ENCODE measurements at places on chromosomes 13 and 19.

DNA sequence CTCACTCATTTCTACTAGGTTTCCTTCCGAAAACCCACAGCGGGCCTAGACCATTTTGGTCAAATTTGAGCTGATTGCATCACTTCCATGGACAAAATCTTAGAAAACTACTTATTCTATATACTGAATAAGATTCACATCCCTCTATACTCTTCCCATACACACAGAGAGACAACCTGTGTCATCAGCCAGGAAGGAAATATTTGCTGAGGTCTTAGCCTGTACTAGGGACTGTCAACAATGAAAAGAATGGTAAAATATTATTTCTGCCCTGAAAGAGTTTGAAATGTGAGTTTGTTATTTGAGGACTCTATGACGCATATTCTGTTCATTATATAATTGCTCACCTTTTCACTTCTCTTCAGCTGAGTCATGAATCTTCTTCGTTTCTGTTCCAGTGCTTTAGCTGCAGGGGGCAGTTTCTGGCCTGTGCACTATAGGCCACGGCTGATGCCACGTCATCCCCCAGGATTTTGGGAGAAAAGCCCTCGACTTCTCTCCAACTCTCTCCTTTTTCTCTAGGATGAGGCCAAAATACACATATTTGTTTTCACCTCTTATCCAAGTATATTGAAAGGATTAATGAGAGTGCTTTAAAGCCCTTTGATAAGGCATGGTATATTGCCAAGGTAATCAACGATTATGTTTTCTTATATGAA is 47.7 kb downstream of the GSX1 start:
- no peak for DNase-seq

- DNase-seq, result no peak
Measured at GRCh38 chr13:41603917-41604316, 146.6 kb downstream of the RGCC start.

GRCh38 chr19:2248136-2249009 is 750 bp upstream of the AMH start:
- no peak for DNase-seq

GRCh38 chr19:30152510-30153291 is 210.7 kb downstream of the URI1 start:
- DNase-seq, result no peak

DNA sequence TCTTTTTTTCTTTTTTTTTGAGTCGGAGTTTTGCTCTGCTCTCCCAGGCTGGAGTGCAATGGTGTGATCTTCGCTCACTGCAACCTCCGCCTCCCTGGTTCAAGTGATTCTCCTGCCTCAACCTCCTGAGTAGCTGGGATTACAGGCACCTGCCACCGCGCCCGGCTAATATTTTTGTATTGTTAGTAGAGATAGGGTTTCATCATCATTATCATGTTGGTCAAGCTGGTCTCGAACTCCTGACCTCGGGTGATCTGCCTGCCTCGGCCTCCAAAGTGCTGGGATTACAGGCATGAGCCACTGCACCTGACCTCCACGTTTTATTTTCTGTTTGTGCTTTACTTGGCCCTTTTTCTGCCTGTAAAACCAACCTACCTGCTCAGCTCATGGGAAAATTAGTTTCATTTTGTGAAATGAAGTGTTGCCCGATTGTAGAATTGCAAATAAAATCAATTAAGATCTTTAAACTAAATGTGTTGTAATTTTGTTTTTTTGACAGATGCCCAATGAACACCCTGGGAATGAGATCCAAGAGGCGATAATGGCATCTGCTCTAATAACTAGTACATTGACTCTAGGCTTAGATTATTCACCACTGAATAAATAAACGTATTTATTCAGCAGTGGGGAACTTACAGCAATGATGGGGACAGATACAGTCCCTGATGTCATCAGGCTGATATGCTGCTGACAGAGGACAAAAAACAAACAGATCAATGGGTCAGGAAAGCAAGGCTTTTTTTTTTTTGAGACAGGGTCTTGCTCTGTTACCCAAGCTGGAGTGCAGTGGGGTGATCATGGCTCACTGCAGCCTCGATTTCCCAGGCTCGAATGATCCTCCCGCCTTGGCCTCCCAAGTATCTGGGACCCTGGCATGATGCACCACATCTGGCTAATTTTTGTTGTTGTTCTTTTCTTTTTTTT is 2.2 kb upstream of the RAB11B start:
- DNase-seq, result peak; percentile 13

DNA sequence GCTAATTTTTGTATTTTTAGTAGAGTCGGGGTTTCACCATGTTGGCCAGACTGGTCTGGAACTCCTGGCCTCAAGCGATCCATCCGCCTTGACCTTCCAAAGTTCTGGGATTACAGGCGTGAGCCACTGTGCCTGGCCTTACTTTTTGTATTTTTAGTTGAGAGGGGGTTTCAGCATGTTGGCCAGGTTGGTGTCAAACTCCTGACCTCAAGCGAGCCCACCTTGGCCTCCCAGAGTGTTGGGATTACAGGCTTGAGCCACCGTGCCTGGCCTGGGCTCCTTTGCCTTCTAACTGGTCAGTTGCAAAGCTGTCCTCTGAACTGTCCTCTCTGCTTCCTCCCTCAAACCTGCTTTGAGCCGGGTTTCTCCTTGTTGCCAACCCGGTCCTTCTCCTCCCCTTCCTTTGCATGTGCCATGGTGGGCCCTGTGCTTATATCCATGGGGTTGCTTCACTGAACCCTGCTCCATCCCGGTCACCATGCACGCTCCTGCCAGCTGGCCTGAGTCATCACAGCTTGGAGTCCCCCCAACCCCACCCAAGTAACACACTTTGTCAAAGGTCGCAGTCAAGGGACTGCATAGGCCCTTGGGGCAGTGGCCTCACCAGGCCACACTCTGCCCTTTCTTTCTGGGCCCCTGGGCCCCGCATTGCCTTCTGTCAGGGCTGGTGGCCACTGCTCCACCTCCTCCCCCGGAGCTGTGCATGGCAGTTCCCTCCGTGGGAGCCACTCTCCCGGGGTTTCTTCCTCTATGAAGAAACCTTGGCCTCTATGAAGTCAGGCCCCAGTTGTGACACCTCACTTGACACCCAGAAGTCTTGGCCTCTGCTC is 21.2 kb downstream of the WTIP start:
- no peak for DNase-seq

GRCh38 chr19:6250024-6250615 is 29.7 kb downstream of the MLLT1 start:
- no peak for DNase-seq

Data from NCI-H1092 treated with DMSO at 0.1 percent for 48 hours (cell line).